ENCODE measurements at places on chromosomes 4 and X. TPM values are rescaled to one million over a fixed set of nuclear protein-coding genes. Genes with fewer than 3 reads are reported as not detected.

BST1 gene
- 3.4 TPM for total RNA-seq

DNA sequence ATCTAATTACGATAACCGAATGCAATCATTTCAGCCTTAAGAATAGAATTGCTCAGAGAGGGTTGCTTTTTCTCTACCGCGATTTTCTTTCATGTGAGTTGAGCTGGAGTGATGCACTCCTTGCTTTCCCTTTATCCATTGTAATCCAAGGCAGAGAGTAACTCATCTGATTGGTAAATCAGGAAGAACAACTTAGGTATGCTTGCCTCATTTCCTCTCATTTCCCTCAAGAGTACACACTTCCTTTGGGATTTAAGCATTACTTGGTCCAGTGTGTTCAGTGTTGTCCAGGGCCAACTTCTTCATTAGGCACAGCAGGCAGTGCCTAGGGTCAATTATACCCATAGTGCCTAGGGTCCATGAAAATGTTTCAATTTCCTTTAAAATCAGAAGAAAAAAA is 15.7 kb upstream of the N4BP2 start:
- DNase-seq, result no peak

DNA sequence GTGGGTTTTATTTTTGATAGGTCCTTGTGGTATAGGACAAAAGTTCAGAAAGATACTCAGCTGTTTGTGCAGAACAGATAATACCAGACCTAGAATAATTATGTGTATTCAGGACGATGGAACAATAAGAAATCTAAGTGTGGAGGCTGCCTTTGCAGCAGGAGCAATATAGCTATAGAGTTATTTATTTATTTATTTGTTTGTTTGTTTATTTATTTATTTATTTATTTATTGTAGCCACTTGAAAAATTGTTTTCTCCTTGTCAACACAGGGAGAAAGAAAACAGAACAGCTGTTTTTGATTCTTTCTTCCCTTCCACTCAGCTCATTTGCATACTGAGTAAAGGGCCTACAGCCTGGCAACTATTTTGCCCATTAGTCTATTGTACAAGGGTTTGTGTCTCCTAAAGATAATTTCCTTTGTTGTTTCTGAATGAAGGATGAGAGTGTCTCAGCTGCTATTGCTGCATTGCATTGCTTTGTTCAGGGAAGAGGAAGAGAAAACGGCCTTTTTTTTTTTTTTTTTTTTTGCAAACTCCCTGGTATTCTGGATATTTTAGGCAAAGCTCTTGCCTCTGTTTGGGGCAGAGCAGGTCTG is 56.0 kb upstream of the ESX1 start:
- no peak for DNase-seq

DNA sequence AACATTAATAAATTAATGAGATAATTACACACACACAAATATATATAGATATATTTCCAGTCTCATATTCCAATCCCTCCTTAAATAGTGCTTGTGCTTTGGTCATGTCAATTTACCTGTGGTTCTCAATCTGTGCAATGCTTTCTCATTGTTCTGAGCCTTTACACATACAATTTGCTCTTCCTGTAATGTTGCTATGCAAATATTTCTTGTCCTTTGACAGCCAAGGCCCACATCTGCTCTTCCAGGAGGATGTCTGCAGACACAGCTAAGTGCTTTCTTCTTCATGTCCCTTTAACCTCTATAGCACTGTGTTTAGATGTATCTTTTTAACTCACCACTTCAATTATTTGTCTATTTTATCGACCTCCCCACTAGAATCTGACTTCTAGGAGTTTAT is 67.3 kb upstream of the RAPGEF2 start:
- DNase-seq, result no peak

GRCh38 chr4:113472864-113473263 is 288.7 kb downstream of the CAMK2D start:
- DNase-seq, result no peak

- no peak for DNase-seq
Observed at GRCh38 chrX:48890296-48890925, 7.2 kb downstream of the TIMM17B start.

Data from kidney epithelial cell (primary cell).